GM23248 (cell line): ENCODE measurements at places on chromosomes 16 and 17. TPM values are rescaled to one million over a fixed set of nuclear protein-coding genes. Genes with fewer than 3 reads are reported as not detected.

DNA sequence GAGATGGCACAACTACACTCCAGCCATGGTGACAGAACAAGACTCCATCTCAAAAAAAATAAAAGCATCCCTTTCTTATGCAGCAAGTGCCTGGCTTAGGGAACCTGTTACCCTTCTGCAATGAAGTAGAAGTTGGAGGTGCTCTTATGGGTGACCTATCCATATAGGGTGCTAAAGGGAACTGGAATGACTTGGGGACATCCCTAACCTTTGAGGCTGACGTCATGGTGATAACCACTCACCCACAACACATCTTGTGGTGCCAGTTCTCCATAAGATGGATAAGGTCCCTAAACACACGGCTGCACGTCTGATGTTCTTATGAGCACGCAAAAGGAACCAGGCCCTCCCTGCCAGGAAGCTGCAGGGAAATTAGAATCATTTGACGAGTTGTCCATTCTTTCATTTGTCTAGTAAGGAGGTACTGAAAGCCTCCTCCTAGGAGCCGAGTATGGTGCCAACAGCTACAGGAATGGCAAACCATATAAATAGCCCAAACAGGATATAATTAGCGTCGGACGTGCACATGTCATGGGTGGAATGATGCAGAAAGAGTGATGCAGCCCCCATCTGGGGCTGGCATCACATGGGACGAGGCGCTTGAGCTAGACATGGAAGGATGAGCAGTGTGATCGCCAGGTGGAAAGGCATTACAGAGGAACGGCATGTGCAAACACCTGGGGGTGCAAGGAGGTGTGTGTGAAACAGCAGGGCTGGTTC, 52.5 kb downstream of the ARHGAP27 start:
- DNase-seq: no peak

- DNase-seq: no peak
Measured at GRCh38 chr17:72862276-72862999, 230.1 kb downstream of the SLC39A11 start.

DNA sequence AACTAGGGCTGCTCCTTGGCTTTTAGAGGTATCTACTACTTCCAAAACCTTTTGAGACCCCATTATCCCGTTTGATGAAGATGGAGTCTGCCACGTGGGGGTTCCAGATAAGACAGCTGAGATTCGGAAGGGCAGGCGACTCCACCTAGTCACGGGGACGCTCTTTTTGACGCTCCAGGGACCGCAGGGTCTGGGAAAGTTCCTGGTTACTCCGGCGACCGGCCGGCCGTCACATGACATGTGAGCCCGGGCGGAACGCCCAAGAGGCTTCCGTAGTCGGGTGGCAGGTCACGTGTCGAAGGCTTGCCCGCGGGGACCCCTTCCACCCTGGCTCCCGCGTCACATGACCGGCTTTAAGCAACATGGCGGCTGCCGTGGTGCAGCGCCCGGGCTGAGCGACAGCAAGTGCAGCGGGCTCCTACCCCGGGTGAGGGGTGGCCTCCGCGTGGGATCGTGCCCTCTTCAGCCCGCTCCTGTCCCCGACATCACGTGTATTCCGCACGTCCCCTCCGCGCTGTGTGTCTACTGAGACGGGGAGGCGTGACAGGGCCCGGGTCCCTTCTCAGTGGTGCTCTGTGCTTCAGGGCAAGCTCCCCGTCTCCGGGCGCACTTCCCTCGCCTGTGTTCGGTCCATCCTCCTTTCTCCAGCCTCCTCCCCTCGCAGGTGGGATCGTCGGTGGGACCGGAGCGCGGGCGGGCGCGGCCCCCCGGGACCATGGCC, at the start of gene SPNS1:
Gene SPNS1 (plus strand): TSS at position 342 of the 721 bp plus-strand sequence. CDS start 374 bp downstream, at position 716.
- peak; percentile 99 for DNase-seq

DNA sequence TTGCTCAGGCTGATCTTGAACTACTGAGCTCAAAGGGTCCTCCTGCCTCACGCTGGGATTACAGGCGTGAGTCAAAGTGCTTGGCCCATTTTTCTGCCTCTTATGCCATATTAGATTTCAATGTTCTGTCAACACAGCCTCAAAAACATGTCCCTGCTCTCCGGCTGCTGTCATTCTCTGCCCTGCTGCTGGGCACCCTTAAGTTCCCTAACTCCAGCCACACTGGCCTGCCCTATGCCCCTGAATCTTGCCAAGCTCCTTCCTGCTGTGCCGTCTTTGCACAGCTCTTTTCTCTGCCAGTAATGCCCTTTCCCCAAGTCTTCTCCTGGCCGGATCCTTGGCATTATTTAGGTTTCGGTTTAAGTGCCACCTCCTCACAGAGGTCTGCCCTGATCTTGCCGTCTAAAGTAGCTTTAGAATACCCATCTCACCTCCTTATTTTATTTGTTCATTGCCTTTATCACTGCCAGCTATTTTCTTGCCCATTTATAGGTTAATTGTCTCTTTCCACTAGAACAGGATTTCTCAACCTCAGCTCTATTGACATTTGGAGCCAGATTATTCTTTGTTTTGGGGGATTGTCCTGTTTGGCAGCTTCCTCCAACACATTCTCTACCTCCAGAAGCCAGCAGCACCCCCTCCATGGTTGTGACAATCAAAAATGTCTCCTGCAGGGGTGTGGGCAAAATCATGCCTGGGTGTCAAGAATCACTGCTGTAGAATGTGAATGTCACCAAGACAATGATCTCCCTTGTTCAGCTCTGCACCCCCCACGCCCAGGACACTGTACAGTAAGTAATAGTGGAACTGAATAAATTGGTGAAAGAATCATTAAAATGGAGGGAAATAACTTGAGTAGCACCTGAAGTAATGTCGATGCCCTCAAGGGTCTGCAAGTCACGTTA, 168.2 kb downstream of the CYLD start:
- no peak for DNase-seq

Gene C16orf74
- total RNA-seq: 3.8 and 13.2 TPM in 2 replicates

Gene RASD1
- total RNA-seq: 0.89 and 2.2 TPM in 2 replicates
